ENCODE measurements at places on chromosomes 16 and 17.

GRCh38 chr17:64327201-64327930 is 63.3 kb downstream of the PECAM1 start:
- no peak for DNase-seq

DNA sequence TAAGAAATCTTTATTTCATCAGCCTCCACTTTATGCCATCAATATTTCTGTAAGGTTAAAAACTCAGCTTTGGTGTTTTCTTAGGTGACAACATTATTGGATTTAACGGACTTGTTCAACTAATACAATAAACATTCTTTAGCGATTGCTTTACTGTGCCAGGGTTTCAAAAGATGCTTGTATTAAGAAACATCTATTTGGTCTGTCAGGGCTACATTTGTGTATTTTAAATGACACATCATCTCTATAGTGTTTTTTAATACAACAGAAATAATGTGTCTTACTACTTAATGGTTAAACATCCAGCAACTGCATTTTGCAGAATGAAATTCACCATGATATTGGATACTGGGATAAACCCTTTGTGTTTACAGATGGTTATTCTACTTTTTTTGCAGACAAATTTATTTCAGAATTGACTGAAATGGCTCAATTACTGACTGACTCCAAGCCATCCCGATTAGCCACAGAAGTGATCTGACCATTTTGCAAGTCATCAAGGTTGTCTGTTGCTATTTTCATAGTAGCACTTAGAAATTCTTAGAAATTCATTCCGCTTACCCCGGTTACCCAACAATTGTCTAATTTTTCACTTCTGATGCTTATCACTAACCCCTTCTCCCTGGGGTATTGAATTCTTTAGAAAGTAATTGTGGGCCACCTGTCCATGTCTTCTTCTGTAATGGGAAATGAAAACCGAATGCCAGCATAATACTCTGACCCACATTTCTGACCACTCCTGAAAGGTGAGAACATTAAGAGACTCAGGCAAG is 63.7 kb downstream of the HS3ST3A1 start:
- DNase-seq, result no peak

GRCh38 chr16:27344721-27345120 is 30.9 kb downstream of the IL4R start:
- DNase-seq, result no peak

- no peak for DNase-seq
These were observed 7.8 kb downstream of the BAHCC1 start for GRCh38 chr17:81402981-81403467.

DNA sequence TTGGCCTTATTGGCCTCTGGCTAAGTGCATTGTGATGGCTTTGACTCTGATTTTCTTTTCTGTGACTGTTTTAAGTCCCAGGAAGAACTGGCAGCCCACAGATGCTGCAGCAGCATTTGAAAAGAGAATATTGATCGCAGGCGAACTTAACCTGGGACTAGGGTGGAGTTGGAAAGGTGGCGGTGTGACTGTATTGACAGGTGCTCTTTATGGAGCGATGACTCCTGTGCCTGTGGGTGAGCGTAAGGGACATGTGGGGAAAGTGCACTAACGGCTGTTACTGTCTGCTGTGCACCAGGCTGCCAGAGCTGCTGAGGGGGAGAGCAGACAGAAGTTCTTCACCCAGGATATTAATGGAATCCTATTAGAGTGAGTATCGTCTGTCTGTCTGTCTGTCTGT is 21.3 kb downstream of the UBN1 start:
- DNase-seq, result no peak

- no peak for DNase-seq
These were observed 1502.9 kb downstream of the CDH11 start for GRCh38 chr16:63618896-63619485.

DNA sequence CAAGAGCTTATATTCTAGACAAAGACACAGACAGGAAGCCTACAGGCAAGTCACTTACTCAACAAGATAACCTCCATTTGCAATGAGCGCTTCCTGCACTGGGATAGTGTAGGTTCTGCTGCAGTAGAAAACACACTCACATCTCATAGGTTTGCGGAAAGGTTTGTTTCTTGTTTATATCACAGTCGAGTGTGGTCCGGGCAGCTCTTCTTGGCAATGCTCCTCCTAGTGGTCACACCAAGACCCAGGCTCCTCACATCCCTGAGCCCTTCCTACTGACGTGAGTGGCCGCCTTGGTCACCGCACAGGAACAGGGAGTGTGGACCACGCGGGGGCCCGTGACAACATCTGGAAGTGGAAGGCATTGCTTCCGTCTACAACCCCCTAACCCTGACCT is 48.0 kb upstream of the RBFOX3 start:
- peak; percentile 7 for DNase-seq

DNA sequence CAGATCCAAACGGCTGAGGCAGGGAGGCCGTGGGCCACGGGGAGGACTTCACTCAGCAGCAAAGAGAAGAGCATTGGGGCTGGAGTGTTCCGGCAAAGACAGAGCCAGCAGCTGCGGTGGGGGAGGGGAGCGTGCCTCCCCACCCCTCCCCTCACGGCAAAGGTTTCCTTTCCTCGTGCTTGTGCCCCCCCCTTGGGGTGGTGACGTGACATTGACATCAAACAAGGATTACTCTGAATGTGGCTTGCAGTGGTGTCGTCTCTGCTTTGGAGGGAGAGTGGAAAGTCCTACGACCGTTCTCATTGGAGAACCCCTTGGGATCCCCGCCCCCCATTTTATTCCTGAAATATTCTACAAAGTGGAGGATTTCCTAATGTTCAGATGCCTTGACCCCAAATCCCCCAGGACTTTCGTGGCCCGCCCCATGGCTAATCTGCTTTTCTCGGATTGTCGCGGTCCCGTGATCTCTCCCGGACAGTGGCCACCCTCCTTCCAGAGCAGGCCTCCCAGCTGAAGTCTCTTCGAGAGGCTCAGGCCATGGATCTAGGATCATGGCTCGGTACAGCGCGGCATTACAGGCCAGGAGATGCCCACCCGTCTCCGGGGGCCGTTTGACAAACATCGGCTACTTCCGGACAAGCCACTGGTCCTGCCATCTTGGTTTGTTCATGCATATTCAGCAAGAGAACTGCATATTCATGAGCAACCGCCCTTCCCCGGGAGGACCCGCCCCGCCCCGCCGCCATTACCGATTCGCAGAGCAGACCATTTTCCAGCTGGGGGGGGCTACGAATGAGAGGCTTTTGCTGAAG is 705 bp upstream of the POLR2A start:
- DNase-seq, result peak; percentile 91

DNA sequence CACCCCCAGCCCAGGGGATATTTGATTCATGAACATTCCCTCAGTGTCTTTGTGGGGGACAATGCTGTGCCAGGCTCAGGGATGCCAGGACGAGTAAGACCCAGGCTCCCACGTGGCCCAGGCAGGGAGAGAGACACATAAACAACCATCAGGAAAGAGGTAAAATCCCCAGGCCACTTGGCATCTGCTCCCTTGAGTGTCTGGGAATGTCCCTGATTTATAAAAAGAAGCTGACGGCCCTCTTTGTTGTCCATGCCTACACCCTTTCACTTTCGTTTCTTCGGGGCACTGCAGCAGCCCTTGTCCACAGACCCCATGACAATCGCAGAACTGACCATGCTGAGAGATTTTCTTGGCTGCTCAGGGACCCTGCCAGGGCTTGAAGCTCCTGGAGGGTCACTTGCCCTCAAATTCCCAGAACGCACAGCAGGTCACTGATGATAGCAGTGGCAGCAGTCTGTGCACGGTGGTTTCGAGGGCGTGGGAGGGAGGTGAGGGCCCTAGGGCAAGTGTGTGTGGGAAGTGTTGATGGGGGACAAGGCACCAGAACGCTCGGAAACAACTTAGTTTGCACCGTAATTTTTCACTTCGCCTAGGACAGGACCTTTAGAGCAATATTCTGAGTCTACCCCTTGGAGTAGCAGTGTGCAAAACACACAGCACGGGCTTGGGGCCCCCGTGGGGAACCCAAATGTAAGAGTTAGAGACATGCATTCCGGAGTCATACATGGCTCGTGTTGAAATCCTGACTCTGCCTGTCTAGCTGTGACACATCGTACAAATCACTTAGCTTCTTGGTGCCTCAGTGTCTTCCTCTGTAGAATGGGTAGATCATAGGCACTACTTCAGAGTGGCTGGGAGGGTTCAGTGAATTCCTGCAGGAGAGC is 4.7 kb downstream of the NOD2 start:
- DNase-seq, result peak; percentile 59

GRCh38 chr17:39115135-39115534 is 36.3 kb downstream of the PLXDC1 start:
- DNase-seq, result no peak

All from brain microvascular endothelial cell (primary cell).